ENCODE measurements at places on chromosomes 1 and 21.

DNA sequence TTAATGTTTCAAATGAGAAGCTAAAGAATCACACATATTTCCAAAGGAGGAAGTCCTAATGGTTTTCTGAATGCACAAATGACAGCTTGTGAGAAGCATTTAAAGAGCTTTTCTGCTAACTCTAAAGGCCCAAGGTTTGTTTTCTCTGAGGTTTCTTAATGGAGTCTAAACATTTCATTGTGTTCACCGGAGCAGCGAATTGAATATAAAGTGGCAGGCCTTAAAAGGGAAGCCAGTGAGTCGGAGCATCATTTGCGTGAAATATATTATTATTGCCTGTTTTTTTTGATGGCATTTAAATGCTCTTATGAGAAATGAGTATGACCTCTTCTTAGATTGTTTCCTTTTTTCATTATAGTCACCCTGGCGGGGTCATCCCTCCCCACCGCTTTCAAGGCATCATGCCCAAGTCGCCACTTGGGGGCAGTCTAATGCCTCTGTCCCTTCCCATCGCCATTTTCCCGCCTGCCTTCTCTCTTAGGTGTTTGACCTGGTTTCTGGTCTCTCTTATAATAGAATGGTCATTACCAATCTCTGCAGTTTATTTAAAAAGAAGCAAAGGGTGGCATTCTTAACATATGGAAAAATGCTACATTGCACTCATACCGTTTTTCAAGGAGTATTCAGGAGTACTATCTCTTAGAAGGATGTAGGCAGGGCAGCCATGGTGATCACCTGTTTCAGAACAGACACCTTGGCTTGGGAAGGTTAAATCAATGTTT is 25.3 kb upstream of the OVAAL start:
- no peak for DNase-seq

DNA sequence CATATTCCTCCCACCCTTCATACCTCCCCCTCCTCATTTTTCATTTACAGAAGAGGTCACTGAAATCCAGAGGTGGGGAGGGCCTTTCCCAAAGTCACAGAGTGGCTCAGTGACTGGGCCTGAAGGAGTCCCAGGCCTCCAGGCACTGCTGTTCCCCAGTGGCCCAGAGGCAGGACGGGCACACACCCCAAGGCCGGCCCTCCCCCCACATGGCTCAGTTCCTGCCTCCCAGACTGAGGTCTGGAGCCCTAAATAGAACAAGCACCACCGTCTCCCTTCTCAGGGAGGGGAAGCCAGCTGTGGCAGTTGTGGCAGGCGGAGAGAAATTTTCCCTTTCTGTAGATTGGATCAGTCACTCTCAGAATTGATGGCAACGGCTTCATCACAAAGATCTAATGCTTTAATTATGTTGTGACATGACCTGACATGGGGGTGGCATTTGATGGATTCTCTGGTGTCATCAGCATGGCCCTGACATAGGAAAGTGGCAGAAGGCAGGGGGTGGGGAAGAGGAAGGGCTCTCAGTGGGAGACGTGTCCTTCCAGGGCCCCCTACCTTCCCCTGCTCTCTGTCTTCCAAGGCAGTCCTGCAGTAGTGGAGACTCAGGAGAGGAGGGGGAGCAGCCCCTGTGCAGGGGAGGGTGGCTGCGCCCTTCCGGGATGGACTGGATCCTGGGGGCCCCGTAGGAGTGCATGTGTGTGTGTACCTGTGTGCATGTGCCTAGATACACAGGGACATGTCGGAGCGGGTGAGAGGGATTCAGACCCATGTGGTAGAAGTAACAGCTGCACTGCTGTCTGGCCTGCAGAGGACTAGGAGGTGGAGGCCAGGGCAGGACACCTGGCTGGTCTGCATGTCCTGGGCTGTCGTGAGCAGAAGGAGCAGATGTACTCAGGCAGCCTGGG is 41.2 kb upstream of the FOXO6 start:
- no peak for DNase-seq

- DNase-seq = no peak
Measured at GRCh38 chr1:154141240-154141639, 13.6 kb downstream of the NUP210L start.

DNA sequence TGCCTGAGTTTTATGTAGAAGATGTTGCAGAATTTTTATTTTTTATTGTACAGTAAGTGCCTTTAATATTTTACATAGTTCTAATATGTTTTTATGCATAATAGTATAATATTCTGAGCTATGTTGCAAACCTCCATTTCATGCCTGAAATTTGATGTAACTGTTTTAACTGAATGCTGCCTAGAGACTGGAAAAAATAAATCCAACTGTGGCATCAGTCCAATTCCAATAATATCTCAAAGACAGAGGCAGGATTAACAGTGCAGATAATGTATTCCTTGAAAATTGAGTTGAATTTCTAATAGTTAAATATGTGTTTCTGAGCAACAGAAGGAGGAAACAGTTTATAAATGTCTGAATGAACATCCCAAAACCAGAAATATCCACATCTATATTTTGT is 61.1 kb upstream of the KIF1B start:
- DNase-seq = no peak

DNA sequence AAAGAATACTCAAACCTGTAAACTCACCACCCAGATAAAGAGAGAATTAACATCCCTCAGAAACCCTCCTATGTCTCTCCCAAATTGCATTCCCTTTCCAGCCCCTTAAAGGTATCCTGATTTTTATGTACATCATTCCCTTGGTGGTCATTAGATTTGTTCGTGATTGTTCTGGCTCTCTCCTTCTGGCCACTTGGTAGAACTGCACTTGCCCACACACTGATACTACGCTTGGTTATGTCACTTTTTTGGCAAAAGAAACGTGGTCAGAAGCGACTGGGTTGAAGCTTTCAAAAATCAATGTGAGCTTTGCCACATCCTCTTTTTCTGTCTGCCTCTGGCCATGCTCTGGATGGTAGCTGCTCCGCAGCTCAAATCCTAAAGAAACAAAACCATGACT is 76.3 kb downstream of the KRTAP19-8 start:
- no peak for DNase-seq

DNA sequence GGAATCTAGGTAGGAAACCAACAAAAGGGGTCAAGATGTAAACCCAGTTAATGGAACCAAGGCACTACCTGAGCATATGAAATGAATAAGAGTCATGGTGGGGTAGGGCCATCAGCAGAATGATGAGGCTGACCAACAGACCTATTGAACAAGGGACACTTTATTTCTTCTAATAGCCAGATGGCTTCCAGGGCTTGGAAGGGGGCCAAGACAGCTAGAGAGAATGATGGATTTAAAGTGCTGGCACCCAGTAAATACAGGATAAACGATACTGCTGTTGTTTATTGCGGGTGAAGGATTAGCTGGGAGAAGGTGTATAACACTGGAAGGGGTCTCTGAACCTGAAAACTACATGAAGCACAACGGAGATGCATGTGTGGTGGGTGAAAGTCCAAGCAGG is 15.6 kb downstream of the DDAH1 start:
- DNase-seq = no peak

DNA sequence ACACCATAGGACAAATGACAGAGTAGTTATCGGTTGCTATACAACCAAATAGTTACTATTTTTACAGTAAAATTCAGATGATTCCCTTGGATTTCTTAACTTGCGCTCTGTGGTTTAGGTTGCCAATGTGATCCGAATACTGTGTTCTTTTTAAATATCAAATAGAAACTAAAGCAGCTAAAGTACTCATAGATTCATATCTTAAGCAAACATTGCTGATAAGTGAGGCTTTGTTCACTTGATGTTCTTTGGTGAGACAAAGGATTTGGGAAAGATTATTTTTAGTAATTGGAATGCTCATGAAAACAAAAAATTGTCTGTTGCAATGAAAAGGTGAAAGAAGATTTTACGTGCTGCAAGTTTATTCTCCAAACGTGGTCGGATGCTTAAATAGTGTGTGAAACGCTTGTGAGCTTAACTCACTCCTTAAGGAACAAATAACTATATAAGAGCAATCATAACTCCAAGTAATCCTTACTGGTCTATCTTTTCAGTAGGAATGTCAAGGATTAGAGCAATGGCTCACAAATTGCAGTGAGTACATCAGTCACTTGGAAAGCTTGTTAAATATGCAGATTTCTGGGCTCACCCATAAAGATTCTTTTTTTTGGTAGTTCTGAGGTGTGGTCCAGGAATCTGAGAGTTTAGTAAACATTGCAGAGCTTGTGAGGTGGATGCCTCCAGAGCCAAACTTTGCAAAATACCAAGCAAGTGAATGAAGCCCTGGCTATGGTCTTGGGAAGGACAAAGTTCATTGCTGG is 31.8 kb upstream of the PDC start:
- DNase-seq = no peak

GRCh38 chr21:26964170-26964778 is 2.6 kb downstream of the ADAMTS5 start:
- no peak for DNase-seq

DNA sequence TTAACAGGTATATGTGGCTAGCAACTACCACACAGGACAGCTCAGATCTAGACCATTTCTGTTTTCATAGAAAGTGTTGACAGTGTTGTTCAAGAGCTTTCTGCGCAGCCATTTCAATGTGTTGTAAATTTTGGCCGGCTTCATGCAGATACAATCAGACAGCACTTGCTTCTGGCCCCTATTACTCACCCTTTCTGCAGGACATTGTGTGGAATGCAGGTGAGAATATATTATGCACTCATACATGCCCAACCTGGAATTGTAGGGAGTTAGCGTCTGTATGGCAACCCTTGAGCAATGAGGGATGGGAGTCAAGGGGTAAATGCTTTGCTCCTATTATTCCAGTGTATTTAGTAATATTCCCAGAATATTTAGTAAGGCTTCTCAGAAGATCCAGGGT is 180.9 kb upstream of the PLXNA2 start:
- no peak for DNase-seq

DNA sequence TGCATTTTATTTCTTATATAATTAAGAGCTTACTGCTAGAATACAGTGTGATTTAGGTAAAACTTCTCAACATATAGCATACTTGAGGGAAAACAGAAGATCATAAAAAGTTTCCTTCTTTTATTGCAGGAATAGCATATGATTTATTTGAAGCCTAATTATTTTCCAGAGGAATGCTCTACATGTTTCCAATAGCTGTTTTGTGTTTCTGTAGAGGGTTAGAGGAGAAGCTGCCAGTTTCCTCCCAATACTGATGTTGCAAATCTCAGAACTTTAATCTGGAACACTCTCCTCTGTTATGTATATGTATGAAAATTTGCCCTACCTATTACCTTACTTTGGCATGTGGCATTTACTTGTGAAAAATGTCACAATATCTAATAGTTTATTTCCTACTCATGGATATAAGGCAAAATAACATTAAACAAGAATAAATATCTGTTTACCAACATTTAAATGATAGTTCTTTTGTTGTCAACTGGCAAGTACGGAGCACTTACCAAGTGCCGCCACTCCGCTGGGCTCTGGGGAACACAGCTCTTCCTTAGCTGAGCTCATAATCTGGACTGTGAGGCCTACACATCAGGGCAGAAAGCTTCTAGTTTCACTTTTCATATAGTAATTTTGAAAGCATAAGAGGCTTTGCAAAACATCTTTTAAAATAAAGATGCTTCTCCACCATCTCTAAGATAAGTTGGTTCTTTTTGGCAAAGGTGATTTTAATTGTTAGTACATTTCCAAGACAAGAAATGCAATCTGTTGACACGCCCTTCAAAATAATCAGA is 239.8 kb upstream of the C1orf105 start:
- DNase-seq = no peak

GRCh38 chr1:2381741-2382620 is 9.4 kb downstream of the MORN1 start:
- no peak for DNase-seq

DNA sequence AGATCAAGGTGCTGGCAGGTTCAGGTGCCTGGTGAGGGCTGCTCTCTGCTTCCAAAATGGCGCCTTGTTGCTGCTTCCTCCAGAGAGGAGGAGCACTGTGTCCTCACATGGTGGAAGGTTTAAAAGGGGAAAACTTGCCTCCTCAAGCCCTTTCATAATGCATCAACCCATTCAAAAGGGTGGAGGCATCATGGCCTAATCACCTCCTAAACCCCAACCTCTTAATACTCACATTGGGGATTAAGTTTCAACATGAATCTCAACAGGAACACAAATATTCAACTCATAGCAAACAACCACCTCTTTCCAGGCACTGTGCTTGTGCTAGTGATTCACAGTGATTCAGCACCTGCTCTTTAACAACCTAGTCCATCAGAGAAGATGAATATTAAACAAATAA is 4.2 kb downstream of the S100A12 start:
- DNase-seq = no peak

DNA sequence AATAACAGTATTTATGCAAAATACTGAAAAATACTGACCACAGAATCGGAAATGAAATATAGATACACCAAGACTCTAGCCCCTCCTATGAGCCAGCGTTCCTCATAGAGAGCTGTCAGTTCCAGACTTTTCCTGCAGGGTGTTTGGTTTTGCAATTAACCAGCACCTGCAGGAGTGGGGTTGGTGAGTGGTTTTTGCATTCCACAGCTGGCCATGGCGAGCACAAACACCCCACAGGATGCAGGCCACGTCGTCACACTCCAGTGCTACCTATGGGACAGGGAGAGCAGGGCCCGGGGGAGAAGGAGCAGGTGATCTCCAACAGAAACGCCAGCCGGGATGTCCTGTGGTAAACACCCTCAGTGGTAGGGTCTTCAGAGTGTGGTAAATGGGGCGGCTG is 94.1 kb downstream of the ERG start:
- no peak for DNase-seq

GRCh38 chr1:175168782-175169181 is 23.8 kb downstream of the KIAA0040 start:
- DNase-seq = no peak

DNA sequence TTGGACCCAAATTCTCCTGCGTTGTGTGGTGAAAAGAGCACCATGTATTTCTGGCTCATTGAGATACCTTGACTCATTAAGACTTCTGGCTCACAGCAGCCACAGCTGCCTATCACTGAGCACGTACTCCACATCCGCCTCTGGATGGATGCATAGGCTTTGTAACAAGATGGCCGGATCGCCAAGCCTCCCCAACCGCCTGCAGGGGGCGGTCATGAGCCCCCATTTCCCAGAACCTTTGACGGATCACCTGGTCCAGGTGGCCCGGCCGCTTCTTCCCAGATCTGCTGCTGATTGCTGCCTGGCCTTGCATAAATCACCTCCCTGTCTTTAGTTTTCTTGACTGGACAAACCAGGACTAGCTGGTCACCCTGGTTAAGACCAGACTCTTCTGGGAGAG is 156.5 kb upstream of the KLHDC7A start:
- DNase-seq = no peak

- no peak for DNase-seq
Measured at GRCh38 chr1:35726450-35727433, 8.1 kb upstream of the C1orf216 start.

GRCh38 chr1:157178490-157178889 is 40.3 kb upstream of the ETV3 start:
- DNase-seq = no peak

GRCh38 chr1:9589144-9589718 is 520 bp downstream of the TMEM201 start:
- no peak for DNase-seq

- no peak for DNase-seq
Measured at GRCh38 chr1:216749232-216749631, 26.0 kb upstream of the ESRRG start.

GRCh38 chr1:16248007-16248436 is 11.0 kb upstream of the CPLANE2 start:
- DNase-seq = no peak

- no peak for DNase-seq
Measured at GRCh38 chr1:154220970-154221277, 169 bp downstream of the UBAP2L start.

- no peak for DNase-seq
Measured at GRCh38 chr1:2962946-2963345, 58.3 kb upstream of the ACTRT2 start.

- DNase-seq = no peak
Measured at GRCh38 chr1:43832255-43832654, 101.3 kb upstream of the ARTN start.

Measured in cortex of kidney (tissue), 1 donor.